T-helper 1 cell (primary cell): ENCODE measurements at places on chromosomes 7 and 10.

DNA sequence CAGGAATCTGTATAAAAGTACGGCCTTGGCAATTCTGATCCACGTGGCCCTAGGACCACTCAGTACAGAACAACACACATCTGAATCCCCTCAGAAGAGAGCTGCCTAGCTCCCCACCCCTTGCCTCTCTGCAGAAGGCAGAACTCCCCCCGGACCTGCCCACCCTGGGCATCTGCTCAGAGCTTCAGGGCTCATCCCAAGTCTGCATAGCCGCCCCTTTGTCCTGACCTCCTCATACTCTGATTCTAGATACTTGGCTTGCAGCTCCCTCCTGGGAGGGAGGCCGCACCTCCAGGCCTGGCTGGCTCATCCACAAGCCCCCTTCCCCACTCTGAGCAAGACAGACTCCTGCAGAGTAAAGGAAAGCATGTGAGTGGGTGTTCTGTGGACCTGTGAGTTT lies 49.6 kb downstream of the GRID1 start:
- DNase-seq, result no peak

GRCh38 chr10:82463614-82464013 lies 588.6 kb downstream of the NRG3 start:
- DNase-seq, result no peak

GRCh38 chr10:543862-544822 lies 145.3 kb downstream of the DIP2C start:
- no peak for DNase-seq

GRCh38 chr7:36448781-36449379 lies 59.2 kb downstream of the ANLN start:
- no peak for DNase-seq

DNA sequence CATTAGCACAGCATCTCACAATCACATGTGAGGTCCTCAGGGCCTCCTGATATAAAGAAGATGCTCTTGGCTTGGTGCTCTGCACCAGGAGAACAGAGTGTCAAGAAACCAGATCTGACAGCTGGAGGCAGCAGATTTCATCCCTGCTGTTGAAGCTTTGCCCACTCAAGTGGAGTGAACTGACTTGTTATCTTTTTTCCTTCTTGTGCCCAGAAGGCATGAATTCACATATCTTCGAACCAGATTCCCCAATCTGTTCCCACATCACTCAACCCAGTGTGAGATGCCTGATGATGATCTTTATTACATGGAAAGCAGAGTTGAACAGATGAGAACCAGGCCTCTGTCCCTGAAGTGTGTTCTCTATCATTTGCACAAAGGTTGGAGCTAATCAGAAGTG lies 521.0 kb downstream of the SORCS1 start:
- no peak for DNase-seq

GRCh38 chr10:3010816-3011460 lies 56.4 kb upstream of the PFKP start:
- DNase-seq, result no peak

GRCh38 chr7:43148161-43148731 lies 35.8 kb downstream of the HECW1 start:
- DNase-seq, result no peak

- DNase-seq, result no peak
Measured at GRCh38 chr10:12195281-12195602, 449 bp downstream of the NUDT5 start.

GRCh38 chr7:126790763-126791162 lies 462.0 kb downstream of the GRM8 start:
- DNase-seq, result no peak

GRCh38 chr10:4947039-4947634 lies 16.1 kb upstream of the AKR1C1 start:
- no peak for DNase-seq

DNA sequence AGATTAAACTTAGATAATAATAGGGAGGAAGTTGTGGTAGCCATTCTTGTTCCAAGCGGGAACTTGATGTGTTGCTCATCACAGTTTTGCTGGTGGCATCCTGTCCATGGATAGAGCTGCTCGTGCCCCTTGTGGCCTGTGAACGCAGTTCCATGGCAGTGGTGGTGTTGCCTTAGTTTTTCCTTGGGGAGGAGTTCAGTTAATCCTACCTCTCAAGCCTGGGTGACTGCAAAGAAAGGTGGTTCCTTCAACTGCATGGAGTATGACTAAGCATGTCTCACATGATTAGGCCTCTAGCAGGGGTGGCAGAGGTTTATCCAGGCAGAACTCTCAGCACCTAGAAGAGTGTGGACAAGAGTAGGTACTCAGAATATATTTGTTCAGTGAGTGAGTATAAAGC lies 99.7 kb downstream of the MAPK8 start:
- no peak for DNase-seq

- no peak for DNase-seq
Measured at GRCh38 chr7:5703572-5704533, 77.6 kb downstream of the RNF216 start.

- no peak for DNase-seq
Measured at GRCh38 chr7:140168816-140169215, 8.0 kb downstream of the KDM7A start.

DNA sequence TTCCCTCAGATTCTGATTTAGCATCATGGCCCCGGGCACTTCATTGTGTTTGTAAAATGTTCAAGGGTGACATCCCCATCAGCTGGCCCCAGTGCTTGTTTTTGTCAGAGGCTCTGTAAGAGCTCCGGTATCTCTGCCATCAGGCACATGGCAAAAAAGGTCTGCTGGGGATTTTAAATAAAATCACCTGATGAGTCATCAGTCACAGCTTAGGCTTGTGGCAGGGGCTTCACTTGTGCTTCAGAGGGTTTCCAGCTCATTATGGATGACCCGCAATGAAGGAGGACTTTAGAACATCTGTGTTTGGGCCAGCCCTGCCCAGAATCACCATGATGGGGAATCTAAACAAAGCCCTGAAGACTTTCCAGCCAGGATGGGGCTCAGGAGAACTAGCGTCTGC lies 259.9 kb downstream of the ZEB1 start:
- no peak for DNase-seq

DNA sequence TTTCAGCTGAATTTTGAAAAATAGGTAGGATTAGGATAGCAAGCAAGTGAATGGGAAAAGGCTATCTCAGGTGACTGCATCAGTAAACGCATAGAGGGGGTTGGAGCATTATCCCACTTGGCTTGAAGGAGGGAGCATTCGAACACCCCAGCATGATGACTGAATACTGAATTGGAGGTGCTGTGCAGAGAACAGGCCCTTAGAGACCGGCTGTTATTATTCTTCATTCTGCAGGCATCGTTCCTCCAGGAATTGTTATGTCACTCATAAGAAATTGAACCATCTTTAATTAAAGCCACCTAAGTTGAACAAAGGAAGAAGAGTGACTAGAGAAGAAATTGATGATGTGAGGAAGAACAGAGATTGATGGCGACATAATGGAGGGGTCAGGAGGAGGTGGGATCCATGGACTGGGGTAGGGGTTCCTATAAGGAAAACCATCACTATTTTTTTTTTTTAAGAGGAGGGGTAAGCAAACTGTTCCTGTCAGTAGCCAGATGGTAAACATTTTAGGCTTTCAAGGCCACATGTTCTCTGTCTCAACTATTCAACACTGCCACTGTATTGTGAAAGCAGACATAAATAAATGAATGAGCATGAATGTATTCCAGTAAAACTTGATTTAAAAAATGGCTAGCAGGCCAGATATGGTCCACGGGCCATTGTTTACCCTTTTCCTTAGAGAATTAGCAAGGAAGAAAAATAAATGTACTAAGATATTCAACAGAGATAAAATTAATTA lies 264.7 kb upstream of the TAC1 start:
- no peak for DNase-seq

GRCh38 chr10:68082872-68083271 lies 7.8 kb upstream of the HERC4 start:
- DNase-seq, result no peak

GRCh38 chr10:71383972-71384687 lies 12.6 kb upstream of the CDH23 start:
- DNase-seq, result peak; percentile 59

DNA sequence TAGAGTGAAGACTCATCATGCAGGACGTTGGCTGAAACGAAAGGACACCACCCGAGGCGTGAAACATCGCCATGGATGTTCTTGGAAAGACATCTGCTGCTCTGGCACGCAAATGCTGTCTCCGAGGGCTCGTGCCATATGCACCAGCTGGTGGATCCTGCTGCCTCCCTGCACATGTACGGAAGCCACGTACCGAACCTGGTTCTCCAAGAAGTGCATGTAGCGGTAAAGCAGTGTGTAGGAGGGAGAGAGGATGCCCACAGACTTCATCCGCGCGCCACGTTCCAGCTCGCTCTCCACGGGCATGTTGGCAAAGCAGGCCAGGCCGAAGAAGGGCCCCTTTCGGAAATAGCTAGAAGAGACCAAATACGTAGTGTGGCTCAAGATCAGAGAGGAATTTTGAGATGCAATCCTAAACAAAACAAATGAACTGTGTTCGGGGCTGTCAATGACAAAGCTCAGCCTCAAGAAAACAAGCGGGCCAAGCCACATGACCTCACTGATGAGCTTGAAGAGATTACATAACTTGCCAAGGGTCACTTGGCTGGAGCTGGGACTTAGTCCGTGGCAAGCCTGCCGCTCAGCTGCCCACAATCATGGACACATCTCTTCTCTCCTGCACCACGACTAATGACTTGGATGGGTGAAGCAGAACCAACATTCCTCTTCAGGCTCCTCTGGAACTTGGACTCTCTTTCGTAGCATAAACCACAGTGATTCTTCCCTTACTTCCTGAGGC lies 16.5 kb downstream of the DENND11 start:
- DNase-seq, result no peak

GRCh38 chr7:130896898-130897514 lies 163.0 kb upstream of the KLF14 start:
- peak; percentile 68 for DNase-seq

- DNase-seq, result peak; percentile 22
Measured at GRCh38 chr7:30157204-30157603, 22.4 kb downstream of the MTURN start.

- DNase-seq, result no peak
Measured at GRCh38 chr10:22271786-22272185, 44.4 kb upstream of the COMMD3 start.
